PC-9 (cell line): ENCODE measurements at places on chromosomes 7 and 10.

GRCh38 chr10:108591417-108591816, 1331.9 kb downstream of the XPNPEP1 start:
- DNase-seq = no peak

- no peak for DNase-seq
Observed at GRCh38 chr10:75477680-75478079, 46.3 kb downstream of the LRMDA start.

GRCh38 chr10:77794256-77795142, 132.1 kb downstream of the DLG5 start:
- DNase-seq = no peak

- DNase-seq = no peak
Observed at GRCh38 chr7:79897166-79897565, 237.5 kb upstream of the GNAI1 start.

DNA sequence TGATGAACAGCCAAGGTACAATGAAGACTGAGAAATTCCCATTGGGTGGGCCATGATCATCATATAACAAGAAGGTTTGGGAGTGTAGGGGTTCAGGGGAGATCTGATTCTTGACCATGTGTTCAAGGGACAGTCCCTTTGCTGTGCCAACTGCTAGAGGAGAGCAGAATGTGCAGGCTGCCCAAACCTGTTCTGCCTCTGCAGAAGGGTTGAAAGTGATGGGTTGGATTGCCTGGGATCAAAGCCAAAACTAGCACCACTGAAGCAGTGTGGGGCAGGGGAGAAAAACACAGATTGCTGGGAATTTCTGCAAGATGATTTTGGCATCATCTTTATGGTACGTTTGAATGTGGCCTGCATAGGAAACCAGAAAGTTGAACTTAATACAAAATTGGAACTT, 303.9 kb downstream of the OTUD1 start:
- DNase-seq = no peak

GRCh38 chr10:131181456-131181855, 130.1 kb downstream of the TCERG1L start:
- no peak for DNase-seq

DNA sequence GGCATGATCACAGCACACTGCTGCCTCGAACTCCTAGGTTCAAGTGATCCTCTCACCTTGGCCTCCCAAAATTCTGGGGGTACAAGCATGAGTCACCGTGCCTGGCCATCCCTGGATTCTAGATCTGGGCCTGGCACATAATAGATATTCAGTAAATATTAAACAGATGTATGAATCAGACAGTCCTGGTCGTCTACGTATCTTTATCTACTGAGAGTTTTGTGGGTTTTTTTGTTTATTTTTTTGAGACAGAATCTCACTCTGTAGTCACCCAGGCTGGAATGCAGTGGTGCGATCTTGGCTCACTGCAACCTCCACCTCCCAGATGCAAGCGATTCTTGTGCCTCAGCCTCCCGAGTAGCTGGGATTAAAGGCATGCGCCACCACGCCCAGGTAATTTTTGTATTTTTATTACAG, 24.3 kb upstream of the ITGB1 start:
- no peak for DNase-seq

DNA sequence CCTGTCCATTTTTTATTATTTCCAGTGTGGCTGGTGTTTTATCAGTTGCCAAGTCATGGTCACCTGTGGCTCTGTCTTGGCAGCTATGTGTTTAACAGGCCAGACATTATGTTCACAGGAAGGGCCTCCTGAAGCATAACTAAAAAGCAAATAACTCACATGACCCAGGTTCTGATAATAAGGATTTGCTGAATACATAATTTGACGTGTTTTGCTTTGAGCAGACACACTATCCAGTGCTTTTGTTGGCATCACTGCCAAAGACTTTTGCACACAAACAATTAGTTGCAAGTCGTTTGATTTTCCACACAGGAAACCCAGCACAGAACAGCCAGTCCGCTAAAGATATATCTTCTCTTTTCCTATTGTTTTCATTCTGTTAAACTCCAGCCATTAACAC, 173.6 kb downstream of the ARL4A start:
- no peak for DNase-seq

DNA sequence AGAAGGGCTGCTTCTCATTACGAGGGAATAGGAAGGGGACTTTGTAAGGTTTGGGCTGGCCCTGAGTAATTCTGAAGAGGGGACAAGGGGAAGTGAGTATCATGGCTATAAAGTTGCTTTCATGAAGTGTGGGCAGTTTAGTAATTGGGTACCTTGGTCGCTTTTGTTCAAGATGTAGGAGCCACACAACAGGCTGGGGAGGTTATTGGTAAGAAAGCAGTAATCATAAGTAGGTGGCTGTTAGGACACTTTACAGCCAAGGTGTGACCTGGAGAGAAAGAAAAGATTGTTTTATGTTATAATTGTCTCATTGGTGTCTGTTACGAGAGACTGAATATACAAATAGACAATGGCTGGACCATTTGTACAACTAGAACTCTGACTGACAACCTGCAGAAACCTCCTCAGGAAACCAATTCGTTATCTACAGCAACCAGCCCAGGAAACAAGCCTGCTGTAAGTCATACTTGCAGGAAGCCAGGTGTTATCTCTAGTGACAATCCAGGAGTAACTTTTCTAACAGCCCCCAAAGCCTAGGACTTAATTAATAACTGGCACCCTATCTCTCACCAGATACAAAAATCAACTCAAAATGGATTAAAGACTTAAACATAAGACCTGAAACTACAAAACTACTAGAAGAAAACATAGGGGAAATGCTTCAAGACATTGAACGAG, 5.0 kb upstream of the CCM2 start:
- DNase-seq = no peak

DNA sequence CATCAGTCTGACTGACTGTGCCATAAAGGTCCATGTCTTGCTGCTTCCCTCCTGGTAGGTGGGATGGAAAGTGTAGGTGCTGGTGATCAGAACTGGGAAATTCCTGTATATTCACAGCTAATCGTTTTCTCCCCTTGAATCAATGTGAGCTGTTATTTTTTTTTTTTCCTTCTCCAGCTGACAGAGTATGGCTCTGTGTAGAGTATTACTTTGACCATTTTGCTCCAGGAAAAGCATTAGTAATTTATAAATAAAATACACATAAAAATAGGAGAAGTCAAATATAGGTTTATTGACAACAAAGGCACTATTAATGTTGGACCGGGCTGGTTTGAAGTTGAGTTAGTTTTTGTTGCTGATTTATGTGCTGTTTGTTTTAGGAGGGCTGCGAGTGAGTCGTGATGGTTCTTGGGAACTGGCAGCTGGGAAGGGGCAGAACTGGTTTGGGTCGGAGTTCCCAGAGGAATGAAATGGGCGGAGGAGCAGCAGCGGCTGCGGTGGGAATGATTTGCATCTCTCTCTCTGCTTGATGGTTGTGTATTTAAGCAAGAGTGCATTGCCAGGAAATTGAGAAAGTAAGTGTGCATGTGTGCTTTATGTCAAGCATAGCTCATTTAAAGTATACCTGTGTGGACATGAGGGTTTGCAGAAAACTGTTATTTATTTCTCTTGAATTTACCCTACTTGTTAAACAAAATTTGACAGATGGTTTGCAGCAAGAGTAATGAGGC, 80.9 kb downstream of the LRMDA start:
- DNase-seq = no peak

DNA sequence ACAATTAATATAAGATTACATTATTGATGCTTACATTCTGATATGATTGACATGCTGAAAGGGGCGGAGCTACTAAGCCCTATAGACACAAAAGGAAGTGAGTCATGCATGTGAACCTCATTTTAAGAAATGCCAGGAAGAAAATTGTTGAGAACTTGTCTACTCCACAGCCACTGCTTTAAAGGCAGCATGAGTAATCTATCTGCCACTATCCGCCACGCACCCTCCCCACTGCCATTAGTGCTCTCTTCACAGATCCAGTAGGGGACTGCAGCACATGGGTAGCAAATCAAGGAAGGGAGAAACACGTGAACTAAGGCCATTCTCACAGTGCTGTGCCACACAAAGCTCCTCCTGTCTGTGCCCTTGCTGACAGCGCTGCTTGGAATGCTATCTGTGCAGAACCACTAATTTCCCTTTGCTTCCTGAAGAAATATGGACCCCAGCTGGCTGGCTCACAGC, 524.8 kb downstream of the GRM8 start:
- DNase-seq = no peak

- DNase-seq = peak; percentile 76
Observed at GRCh38 chr7:55158541-55159382, 139.9 kb downstream of the EGFR start.

DNA sequence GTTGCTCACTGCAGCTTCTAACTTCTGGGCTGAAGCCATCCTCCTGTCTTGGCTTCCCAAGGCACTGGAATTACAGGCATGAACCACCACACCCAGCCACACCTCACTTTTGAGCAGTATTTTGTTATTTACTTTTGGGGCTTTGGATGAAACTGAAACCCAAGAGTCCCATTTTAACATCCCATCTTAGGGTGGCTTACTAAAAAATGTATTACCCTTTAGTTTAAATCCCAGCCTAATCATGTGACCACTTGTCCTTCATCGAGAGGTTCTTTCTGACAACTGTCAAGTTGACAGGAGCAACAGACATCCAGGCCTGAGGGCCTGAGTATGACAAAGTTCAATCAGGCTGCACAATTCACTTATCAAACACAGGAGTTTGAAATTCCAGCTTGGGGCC, 33.6 kb downstream of the C10orf67 start:
- DNase-seq = no peak

GRCh38 chr10:131077031-131077430, 234.5 kb downstream of the TCERG1L start:
- DNase-seq = no peak

DNA sequence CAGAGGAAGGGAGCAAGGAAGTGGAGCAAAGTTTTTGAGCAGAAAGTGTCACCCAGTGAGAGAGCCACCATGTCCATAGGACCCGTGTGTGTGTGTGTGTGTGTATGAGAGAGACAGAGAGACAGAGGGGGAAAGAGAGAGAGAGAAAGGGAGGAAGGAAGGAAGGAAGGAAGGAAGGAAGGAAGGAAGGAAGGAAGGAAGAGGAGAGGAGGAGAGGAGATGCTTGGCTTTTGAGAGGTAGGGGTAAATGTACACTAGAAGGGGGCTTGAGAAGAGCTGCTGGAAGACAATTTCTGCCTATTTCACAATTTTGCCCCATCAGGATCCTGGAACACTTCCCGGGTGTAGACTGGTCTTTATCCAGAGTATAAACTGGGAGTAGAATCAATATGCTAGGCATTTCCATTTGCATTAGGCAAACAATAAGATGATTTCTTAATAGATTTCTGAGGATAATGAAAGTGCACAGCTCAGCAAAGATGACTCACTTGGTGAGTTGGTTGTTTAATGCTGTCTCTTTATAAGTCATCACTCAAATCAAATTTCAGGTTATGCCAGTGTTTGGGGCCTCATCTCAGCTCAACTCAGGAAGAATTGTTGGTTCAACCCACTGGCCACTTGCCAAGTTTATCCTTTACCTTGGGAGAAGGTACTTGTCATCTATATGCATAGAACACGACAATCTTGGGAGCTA, 70.0 kb upstream of the FAM13C start:
- DNase-seq = no peak
